CD8-positive, alpha-beta T cell (primary cell): ENCODE measurements at places on chromosomes 12 and 14. TPM values are rescaled to one million over a fixed set of nuclear protein-coding genes. Genes with fewer than 3 reads are reported as not detected.

Gene RIPK3
- 19.3 TPM for total RNA-seq

Gene TAS2R46
- 0.36 TPM for total RNA-seq

Gene KRT8
- total RNA-seq, result 0.42 TPM

Gene OTOGL
- not detected for total RNA-seq

Gene SYNJ2BP
- total RNA-seq, result 6.5 TPM

Gene GPR135
- 0.76 TPM for total RNA-seq

Gene GCH1
- total RNA-seq, result 30.5 TPM

Gene SERPINA3
- total RNA-seq, result not detected

Gene TCL1B
- not detected for total RNA-seq

Gene IQSEC3
- 6.7 TPM for total RNA-seq

Gene SCN8A
- total RNA-seq, result 0.54 TPM

Gene KLHDC1
- 8.5 TPM for total RNA-seq

Gene ANKRD52
- 27.7 TPM for total RNA-seq

Gene AMDHD1
- total RNA-seq, result 0.25 TPM

Gene COX6A1
- 124 TPM for total RNA-seq

Gene UBR7
- 7.0 TPM for total RNA-seq

Gene TOMM20L
- not detected for total RNA-seq

Gene APOLD1
- total RNA-seq, result 1.9 TPM

Gene SPTB
- total RNA-seq, result not detected

Gene SLC41A2
- total RNA-seq, result 3.4 TPM

Gene GLRX5
- total RNA-seq, result 15.2 TPM

Gene TSPAN8
- not detected for total RNA-seq

Gene ATF1
- 16.0 TPM for total RNA-seq

Gene CACNA1C
- total RNA-seq, result 0.14 TPM

Gene GPR84
- not detected for total RNA-seq
